Stimulated activated CD4-positive, alpha-beta T cell treated with anti-CD3 and anti-CD28 coated beads, TNF-alpha, amount 100 ng/mL, for 24 hours (primary cell): ENCODE measurements at places on chromosomes 3 and 15.

GRCh38 chr3:126968391-126969390 lies 14.2 kb upstream of the PLXNA1 start:
- no peak for DNase-seq

DNA sequence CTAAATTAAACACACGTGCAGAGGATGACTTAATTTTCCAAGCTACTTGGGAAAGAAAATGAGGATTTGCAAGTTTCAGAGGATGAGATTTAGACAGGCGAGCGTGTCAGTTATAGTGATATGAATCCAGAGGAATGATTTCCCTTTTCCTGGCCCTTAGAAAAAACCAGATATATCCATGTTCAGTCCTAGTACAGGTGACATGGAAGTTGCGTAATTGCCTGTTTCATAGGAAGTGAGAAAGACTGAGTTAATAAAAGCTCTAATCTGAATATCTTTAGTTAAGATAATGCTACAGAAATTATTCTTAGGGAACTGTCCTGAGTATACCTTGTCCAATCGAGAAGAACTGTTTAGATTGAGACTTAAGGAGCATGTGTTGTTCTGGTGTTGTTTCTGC lies 490.5 kb downstream of the ZNF385D start:
- DNase-seq, result no peak

DNA sequence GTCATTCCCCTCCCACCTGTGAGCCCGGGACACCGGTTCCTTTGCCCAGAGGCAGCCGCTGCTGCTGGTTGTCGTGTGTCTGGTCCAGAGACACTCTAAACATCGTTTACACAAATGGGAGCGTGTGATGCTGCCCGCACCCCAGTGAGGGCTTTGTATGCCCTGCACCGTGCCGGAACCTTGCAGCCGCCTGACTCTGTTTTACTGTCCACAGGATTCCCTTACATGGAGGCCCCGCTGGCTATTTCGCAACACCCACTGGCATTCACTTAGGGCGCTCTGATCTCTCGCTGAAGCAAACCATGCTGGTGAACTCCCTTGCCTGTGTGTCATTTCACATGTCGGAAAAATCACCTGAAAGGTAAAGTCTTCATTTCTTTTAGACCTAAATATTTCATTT lies 100.8 kb upstream of the SLC6A6 start:
- no peak for DNase-seq

DNA sequence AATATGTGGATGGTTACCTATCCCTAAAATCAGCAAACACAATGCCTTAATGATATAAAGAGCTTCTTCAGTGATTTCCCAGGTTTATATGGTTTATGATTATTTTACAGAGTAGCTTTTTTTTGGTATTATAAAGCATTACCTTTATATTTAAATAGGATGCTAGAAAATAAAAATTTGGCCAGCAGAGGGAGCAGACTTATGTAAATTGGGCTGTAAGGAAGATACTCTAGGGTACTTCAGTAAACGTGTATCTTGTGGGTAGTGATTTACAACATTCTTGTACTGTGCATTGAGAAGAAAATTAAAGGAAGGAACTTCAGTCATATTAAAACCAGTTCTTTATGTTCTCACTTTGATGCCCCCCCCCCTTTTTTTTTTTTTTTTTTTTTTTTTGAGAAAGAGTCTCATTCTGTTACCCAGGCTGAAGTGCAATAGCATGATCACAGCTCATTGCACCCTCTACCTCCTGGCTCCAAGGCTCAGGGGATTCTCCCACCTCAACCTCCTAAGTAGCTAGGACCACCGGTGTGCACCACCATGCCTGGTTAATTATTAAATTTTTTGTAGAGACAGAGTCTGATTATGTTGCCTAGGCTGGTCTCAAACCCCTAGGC lies 167.9 kb downstream of the BBX start:
- no peak for DNase-seq

- no peak for DNase-seq
Measured at GRCh38 chr3:160159806-160160205, 65.4 kb upstream of the C3orf80 start.

GRCh38 chr15:71325481-71325880 lies 210.2 kb downstream of the THSD4 start:
- DNase-seq, result no peak

DNA sequence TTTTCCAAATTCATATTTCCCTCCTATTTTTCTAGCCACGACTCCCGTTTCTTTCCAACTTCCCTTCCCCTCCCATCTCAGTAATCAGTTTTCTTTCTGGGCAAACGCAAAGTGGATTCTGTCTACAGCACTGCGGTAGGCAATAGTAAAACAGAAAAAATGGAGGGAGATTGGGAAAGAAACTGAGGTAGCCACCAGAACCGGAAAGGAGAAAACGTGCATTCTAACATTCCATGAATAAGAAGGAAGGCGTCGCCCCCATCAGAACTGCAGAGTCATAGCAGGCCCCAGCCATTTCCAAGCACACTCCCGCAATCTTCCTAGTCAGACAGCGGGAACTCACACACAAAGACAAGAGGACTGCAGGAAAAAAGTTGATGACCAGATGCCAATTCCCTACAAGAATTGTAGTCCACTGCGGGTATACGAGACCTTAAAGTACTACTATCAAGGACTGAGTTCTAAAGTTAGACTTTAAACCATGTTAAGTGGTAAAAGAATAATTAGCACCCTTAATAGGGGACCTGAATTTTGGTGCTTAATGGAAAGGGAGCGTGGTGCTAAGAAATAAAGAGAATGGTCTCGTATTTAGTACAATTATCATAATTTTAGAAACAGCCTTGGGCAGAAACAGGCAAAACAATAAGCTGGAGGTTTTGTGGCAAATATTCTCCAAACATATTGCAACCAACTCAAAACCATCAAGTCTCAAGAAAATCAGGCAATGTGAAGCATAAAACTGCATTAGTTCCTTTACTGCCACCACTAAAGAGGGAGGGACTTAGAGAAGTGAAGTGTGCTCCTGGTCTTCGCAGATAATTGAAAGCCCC lies 1.4 kb downstream of the PFN2 start:
- DNase-seq, result no peak

DNA sequence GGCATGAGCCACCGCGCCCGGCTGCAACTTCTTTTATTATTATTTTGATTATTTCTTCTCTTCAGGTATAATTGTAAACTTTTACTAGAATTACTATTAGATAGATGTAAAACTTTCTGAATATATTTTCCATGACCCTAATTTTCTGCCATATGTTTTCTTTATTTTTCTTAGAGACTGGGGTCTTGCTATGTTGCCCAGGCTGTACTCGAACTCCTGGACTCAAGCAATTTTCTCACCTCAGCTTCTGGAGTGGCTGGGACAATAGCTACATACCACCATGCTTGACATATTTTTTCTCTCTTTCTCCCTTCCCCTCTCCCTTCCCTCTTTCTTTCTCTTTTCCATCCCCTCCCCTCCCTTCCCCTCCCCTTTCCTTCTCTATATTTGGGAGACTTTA lies 29.6 kb upstream of the CHST2 start:
- no peak for DNase-seq

DNA sequence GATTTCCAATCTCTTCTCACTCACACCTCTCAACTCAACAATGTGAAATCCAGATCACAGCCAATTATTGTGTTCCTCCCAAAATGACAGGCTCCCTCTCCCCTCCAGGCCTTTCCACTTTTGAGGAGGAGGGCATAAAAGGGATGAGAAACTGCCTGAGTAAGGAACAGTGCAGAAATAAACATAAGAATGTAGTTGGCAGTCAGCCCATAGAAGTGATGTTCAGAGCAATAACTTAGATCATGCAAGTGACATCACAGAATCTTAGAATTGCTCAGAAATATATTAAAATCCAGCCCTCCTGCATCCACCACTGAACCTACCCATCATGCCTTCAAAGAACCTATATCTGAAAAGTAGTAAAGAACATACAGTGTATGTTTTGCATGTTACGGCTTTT lies 299.4 kb upstream of the GADL1 start:
- DNase-seq, result no peak
